ENCODE measurements at places on chromosomes 2 and 18.

- no peak for DNase-seq
Observed at GRCh38 chr2:213172641-213173040, 21.2 kb upstream of the IKZF2 start.

DNA sequence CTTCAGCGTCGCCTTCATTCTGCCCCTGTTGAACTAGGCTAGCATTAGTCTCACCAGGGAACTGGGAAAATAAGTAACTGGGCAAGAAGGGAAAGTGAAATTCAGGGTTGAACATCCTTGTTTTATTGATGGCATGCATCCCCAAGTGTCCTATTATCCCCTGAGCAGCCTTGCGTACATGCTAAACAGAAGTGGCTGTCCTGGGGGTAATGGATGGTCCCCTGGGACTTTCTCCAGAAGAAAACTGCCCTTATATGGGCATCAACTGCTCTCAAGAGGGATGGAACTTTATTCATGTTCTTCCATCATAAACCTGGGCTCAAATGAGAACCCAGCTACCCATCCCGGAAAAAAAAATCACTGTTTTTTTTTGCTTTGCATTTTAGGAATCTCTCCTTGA, 11.8 kb upstream of the SMIM21 start:
- DNase-seq: no peak

GRCh38 chr18:44856157-44856556, 175.5 kb downstream of the SETBP1 start:
- no peak for DNase-seq

- DNase-seq: peak; percentile 76
Observed at GRCh38 chr18:43571078-43571689, 293.9 kb upstream of the SYT4 start.

- no peak for DNase-seq
Observed at GRCh38 chr2:24076849-24077534, 866 bp upstream of the SF3B6 start.

DNA sequence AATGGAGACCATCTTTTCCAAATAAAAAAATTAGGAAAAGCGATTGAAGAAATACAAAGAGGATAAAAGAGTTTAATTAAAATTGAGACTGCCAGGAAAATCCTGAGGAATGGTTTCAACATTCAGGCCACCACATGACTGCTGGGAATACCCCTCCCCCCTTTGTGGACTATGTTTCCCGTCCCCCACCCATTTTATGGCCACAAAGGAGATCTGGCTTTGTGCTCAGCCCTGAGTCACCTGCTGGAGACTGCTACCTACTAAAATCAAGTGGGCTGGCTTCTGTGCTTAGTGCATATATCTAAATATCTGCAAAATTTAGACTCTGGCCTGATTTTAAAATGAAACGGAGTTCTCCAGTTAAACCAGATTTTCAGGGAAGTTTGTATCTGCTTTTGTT, 10.1 kb downstream of the RND3 start:
- DNase-seq: no peak
